ENCODE measurements at places on chromosomes 13 and 19.
A peak's percentile ranks its signal among the peaks of the same experiment; 100 is the strongest.

GRCh38 chr13:51797664-51798488, 6.1 kb downstream of the DHRS12 start:
- peak; percentile 62 for DNase-seq

- DNase-seq = peak; percentile 55
These were observed 6.7 kb upstream of the C13orf46 start for GRCh38 chr13:113980489-113981064.

DNA sequence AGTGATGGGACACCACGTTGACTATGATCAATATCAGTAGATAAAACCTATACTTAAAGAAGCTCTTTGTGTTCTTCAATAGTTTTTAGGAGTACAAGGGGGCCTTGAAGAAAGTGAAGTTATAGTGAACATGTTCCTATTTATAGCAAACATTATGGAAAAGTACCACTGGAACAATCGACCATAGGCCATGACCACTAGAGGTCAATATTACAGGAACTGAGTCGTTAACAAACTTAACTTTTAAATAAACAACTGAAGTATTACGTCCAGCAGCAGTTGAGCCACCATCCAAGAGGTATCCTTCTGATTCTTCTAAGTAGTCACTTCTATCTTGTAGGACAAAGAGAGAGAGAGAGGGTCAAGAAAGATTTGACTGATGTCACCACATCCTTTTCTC, 391.0 kb upstream of the SLITRK5 start:
- no peak for DNase-seq

GRCh38 chr19:46759817-46760333, 13.6 kb upstream of the STRN4 start:
- no peak for DNase-seq

GRCh38 chr13:30654430-30654829, 36.7 kb downstream of the USPL1 start:
- no peak for DNase-seq

- DNase-seq = no peak
These were observed 202.8 kb upstream of the ATXN8OS start for GRCh38 chr13:69904784-69905183.

GRCh38 chr13:66128201-66128600, 1101.9 kb downstream of the PCDH9 start:
- DNase-seq = no peak

GRCh38 chr19:17830567-17831418, 9.5 kb upstream of the INSL3 start:
- DNase-seq = no peak

GRCh38 chr13:62060570-62060969, 644.9 kb upstream of the PCDH20 start:
- no peak for DNase-seq

DNA sequence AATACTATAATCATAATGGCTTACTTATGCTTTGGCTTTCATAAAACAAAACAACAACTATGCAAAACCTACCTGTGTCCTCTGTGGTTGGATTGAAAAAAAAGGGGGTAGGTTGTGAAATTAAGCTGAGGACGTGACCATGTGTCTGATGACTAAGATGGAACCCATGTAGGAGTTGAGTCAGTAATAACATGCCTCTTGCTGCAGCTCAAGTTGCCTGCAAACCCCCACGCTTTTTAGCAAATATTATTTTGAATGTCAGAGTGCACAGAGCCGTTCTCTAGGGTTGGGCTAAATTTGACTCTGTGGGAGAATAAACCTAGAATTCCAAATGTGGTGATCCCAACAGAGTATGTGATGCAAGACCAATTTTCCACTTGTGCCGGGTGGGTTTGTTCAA, 209.3 kb downstream of the KCNRG start:
- no peak for DNase-seq

DNA sequence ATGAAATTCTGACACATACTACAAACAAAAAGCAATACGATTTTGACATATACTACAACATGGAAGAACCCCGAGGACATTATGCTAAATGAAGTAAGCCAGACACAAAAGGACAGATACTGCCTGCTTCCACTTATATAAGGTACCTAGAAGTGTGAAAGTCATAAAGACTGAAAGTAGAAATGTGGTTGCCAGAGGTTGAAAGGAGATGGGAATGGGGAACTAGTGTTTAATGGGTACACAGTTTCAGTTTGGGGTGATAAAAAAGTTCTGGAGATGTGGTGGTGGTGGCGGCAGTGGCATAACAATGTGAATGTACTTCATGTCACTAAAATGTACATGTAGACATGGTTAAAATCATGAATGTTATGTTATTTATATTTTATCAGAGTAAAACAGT, 12.1 kb upstream of the NDFIP2 start:
- no peak for DNase-seq

GRCh38 chr13:107866941-107867623, 348.3 kb downstream of the LIG4 start:
- DNase-seq = no peak

GRCh38 chr19:38274739-38275138, 10.4 kb downstream of the SPINT2 start:
- DNase-seq = no peak

- DNase-seq = no peak
These were observed 5.6 kb downstream of the ZDHHC20 start for GRCh38 chr13:21453387-21454081.

GRCh38 chr13:97567510-97568243, 133.7 kb downstream of the RAP2A start:
- no peak for DNase-seq

DNA sequence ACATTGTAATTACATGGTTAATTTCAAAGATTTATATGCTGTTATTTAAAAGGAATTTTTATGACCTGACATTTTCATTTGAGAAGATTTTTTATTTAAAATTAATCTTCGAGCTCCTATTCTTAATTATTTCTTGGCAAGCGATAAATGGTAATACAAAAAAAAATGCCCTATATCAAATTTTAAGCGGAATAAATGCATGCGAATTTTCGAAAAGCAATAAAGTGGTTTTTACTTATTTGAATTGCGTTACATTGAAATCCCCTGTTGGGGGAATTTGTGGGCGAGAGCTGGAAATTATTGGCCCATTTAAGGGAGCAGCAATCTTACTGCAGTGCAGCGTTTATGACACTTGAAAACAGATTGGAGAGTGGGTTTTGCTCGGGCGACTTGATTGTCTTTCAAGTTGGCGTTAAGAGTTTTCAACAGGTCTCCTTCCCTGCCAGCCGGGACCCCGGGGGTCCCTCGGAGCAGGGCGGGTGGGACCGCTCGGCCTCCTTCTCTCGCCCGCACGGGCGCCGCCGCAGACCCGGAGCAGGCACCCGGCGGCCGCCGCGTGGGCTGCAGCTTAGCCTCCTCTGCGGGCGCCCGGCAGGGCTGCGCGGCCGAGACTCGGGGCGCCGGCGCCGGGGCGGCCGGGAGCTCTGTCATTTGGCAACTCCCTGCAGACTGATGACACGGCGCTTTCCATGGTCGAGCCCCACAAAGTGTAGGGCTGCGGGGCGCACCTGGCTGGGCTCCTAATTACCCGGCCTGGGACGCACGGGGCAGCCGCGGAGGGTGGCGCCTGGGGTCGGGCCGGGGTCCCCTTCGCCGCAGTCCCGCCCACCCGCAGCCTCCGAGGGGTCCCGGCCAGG, 255.1 kb upstream of the SOX21 start:
- no peak for DNase-seq

- DNase-seq = no peak
These were observed 4.4 kb upstream of the C3 start for GRCh38 chr19:6724631-6725492.

DNA sequence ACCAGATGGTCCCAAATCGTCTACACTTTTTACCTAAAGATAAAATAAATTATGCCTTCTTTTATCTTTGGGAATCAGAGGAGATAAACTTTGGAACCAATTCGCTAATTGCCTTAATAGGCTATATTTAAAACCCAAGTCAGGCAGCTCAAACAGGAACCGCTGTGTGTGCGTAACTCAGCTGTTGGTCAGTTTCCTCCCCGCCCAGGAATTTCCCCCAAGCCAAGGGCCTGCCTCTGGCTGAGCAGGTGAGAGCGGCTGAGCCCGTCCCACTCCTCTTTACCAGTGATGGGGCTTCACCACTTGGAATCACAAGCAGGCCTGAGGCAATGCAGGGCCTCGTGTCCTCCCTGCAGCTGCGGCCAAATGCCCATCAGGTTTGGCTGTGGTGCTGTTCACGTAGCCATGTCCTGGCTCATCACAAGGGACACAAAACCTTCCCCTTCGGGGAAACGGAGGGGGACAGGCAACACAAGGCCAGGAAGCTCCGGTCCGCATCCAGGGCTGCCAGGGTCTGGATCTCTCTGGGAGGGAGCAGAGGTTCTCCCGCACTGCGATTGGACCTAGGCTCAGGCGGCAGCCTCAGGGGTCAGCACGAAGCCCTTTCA, 503 bp upstream of the SLC7A9 start:
- DNase-seq = no peak

- DNase-seq = no peak
These were observed 5.2 kb downstream of the TRAPPC5 start for GRCh38 chr19:7685546-7686445.

- no peak for DNase-seq
These were observed 298.7 kb downstream of the HS6ST3 start for GRCh38 chr13:96388598-96388997.

GRCh38 chr13:26872525-26873385, 112.2 kb upstream of the GPR12 start:
- DNase-seq = no peak

DNA sequence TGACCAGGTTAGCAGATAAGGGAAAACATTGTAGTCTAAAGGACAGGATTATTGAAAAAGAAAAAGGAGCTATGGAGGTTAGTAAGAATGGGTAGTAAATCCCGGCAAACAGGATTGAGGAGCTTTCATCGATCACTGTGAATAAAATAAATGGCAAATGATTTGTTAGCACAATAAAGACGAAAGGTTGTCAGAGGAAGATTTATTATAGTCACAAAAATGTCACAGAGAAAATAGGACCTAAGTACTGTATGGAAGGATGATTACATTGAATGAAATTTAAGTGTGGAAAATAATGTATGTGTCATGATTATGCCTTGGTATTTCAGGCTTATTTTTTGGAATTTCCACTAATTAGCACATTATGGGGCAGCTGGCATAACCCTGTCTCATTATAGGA, 519.2 kb upstream of the SLITRK6 start:
- no peak for DNase-seq

DNA sequence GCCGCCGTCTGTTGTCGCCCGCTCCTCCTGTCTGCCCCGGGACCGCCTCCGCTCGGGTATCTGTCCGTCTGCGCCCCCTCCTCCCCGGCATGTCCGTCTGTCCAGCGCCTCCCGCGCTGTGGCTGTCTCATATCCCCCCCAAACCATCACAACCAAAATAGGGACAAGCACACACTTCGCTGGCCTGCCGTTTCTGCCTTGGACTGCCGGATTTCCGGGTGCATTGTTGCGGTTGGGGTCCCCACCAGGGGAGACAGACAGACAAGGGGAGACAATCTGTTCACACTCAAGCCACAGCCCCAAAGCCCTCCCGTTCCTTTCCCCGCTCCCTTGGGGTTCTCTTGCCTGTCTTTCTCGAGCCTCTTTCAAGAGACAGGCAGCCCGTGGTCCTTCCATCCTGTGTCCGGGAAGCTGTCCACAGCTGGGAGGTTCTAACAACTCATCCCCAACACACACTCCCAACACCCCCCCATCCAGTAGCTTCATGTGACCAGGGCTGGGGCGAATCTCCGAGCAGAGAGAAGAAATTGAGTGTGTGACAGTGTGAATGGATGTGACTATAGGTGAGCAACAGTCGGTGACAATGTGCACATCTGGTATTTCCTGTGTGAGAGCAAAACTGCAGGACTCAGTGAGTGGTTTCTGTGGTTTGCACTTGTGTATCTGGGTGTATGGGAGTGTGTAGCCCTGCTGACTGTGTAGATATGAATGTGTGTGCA, 16.5 kb upstream of the FOSB start:
- no peak for DNase-seq

DNA sequence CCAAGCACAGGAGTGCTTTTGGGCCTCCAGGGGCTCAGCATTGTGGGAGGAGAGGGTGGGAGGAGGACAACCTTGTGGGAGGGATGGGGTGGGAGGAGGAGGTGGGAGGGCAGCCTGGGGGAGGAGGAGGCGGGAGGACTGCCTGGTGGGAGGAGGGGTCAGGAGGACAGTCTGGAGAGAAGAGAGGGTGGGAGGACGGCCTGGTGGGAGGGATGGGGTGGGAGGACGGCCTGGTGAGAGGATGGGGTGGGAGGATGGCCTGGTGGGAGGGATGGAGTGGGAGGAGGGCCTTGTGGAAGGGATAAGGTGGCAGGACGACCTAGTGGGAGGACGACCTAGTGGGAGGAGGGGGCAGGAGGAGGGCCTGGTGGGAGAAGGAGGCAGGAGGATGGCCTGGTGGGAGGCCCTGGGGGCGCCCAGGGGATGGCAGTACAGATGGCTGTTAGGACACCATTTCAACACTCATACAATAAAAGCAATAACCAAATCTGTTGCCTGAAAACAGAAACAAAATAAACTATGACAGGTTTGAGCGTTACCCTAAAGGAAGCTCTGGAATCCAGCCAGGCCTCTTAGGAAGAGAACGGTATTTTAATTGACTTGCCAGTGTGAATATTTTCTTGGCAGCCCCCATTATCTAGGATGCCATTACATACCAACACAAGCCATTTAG, 63.7 kb downstream of the CRYL1 start:
- DNase-seq = no peak

DNA sequence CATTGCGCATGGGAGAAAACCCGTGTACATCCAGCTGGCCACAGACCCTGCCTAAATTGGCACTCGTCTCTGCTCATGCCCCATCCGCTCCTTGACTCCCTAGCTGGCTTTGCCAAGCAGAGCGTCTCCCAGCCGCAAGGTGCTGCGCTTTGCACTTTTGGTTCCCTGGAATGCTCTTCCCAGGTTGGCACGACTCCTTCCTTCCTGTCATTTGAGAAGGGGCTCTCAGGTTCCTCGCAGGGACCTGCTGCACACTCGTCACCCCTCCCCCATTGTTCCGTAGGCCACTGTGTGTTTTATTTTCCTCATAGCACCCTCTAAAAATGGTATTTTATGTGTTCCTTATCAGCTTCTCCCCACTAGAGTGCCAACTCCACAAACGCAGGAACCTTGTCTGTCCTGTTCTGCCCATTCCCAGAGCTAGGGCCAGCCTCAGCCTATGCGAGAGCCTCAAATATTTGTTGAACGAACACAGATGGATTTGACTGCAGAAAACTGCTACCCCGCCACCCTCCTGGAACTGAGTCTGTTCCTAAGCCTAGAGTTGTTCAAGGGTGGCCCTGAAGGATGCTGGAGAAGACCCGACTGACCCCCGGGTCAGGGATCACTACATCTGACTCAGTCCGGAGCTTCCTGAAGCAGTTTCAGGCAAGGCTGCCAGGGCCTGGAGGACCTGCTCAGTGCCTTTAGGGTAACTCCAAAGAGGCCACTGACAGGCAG, 8.4 kb upstream of the CEBPA start:
- DNase-seq = no peak

DNA sequence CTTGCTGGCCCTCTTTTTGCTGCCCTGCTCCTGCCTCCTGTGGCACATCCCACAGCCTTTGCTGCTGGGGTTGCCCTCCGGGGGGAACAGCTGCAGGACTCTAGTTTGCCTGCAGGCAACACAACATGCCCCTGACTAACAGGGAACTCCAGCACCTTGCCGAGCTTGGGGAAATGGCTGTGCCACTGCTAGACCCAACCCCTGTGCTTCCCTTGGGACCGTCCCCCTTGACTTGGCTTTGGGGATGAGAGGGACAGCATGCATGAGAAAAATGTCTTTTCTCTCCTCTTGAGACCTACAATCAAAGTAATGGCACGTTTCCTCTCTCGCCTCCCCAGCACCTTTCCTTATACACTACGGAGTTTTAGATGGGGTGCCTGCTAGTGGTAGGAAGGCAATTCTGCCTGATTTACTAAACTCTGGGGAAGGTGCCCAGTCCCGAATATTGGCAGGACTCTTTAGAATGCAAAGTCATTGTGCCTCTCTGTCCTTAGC, 12.4 kb upstream of the VWA8 start:
- DNase-seq = no peak
